ENCODE measurements at places on chromosomes 2 and 18. TPM values are rescaled to one million over a fixed set of nuclear protein-coding genes. Genes with fewer than 3 reads are reported as not detected.

NPHP1 gene
- 5.4 TPM for total RNA-seq

EN1 gene
- not detected for total RNA-seq

DNA sequence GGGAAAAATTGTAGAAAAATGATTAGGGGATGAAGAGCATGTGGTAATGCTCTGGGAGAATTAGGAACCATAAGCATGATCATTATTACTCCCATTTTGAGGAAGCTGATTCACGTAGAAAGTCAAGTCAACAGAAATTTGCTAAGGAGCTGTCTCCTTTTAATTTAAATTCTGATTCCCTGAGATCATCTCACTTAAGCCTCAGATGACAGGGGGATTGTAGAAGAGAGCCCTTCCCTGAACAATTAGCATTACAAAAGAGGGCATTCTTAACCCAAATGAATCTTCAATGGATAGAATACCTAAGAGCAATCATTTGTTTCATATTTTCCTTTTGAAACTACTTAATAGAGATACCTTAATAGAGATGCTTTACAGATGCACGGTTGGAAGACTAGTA lies 267.9 kb downstream of the NYAP2 start:
- H3K27me3 ChIP-seq: peaks cover 11% of the 10 kb centered on the region
- H3K27ac ChIP-seq: no peak overlapping the region
- no peak overlapping the region for H3K4me3 ChIP-seq
- DNase-seq: no peak

SERPINB13 gene
- total RNA-seq: not detected

DNA sequence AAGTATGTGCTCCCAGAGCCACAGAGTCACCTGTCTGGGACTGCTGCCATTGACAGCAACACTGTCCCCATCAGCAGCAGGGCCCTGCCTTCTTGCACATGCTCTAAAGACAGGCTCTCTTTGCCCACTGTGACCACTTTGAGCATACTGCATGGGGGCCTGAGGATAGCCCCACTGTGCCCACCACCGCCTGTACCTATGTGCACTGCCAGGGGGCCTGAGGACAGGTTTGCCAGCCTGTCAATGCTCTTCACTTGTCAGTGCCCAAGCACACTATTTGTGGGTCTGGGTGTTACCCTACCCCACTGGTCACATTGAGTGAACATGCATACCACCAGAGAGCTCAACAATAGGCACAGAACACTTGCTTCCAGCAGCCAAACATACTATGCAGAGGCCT lies 1137.0 kb upstream of the FANCL start:
- no peak for DNase-seq
- H3K27me3 ChIP-seq: no peaks in the 10 kb centered on the region
- no peaks in the 10 kb centered on the region for H3K4me1 ChIP-seq
- no peak overlapping the region for H3K27ac ChIP-seq
- H3K4me3 ChIP-seq: no peak overlapping the region

C2orf81 gene
- 0.82 TPM for total RNA-seq

DNA sequence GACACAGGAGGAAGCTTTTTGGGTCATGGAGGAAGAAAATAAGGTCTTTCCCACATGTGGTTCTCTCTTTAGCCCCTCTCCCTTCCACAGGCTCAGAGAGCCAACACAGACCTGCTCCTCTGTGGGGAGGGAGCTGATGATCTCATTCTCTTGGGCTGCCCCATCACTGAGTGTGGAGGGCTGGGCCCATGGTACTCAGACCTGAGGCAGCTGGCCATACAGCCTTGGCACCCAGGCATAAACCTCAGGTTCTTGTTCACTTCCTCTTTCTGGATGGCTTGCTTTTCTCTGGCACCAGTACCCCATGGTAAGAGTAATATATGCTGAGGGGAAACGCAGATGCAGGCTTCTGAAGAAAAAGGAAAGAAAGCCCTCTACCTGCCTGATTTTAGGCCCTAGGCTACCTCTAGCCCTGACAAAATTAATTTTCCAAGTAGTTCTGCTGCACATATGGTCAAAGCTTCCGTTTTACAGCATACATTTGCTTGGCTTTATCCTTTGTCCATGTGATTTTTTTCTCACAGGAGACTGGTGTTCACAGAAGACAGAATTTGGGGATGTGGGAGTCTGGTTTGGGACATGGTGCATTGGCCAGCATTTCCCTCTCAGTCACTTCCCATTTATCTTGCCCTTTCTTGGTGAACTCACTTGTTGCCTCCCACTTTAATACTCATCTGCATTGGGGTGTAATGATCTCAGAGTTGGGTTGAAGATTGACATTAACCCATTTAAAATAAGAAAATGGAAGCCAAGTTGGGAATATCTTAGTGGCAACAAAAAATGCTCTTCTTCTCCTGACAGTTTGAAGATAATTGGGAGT lies 11.1 kb downstream of the DHRS9 start:
- no peaks in the 10 kb centered on the region for H3K36me3 ChIP-seq
- no peak for DNase-seq
- no peaks in the 10 kb centered on the region for H3K27me3 ChIP-seq
- H3K4me1 ChIP-seq: peaks cover 26% of the 10 kb centered on the region

SERPINB12 gene
- not detected for total RNA-seq

PMAIP1 gene
- 0.58 TPM for total RNA-seq

DNA sequence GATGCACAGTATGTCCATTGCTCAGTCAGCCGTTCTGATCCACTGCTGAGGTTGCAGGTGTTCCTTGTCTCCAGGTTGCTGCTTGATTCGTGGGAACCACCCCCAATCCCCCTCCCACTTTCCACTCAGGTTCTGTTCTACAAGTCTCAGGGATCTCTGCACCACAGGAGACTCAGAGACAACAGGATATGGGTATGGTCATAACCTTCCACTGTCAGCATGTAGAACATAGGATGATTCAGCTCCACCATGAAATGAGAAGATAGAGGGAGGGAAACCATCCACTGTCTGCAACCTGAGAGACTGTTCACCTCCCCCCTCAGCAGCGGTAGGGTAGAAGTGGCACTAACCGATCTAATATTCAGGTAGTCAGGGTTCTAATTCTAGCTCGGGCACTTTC lies 19.0 kb upstream of the KLF7 start:
- peaks cover 9% of the 10 kb centered on the region for H3K4me1 ChIP-seq
- no peak overlapping the region for H3K4me3 ChIP-seq
- DNase-seq: no peak
- H3K27ac ChIP-seq: no peak overlapping the region
- H3K36me3 ChIP-seq: no peaks in the 10 kb centered on the region

- H3K27me3 ChIP-seq: no peaks in the 10 kb centered on the region
- DNase-seq: no peak
- no peaks in the 10 kb centered on the region for H3K36me3 ChIP-seq
Measured at GRCh38 chr2:84931384-84931821, 25.9 kb downstream of the TMSB10 start.

GRCh38 chr2:45769056-45769455 lies 117.6 kb downstream of the PRKCE start:
- H3K27ac ChIP-seq: no peak overlapping the region
- no peaks in the 10 kb centered on the region for H3K27me3 ChIP-seq
- peaks cover 83% of the 10 kb centered on the region for H3K4me1 ChIP-seq
- H3K4me3 ChIP-seq: no peak overlapping the region
- no peaks in the 10 kb centered on the region for H3K36me3 ChIP-seq

FHOD3 gene
- total RNA-seq: 346 TPM

DNA sequence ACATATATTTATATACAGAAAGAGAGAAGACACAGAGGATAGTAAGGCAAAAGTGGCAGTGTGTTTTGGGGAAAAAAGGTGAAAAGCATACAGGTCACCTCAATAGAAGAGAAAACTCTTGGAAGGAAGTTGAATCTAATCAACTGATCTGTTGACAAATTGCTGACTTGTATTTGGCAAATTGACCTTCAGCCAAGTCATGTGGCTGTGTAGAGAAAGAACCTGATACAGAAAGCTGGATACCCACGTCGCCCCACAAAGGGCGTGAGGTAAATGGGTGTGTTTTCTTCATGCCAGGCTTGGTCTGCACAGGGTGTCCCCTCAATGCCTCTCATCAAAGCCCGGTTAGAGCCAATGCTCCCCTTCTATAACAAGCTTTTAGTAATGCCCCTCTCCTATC lies 230.0 kb upstream of the KLHL29 start:
- H3K4me1 ChIP-seq: no peaks in the 10 kb centered on the region
- no peak overlapping the region for H3K4me3 ChIP-seq
- no peaks in the 10 kb centered on the region for H3K36me3 ChIP-seq
- peaks cover 12% of the 10 kb centered on the region for H3K27me3 ChIP-seq
- H3K27ac ChIP-seq: no peak overlapping the region

- peaks cover 4% of the 10 kb centered on the region for H3K4me1 ChIP-seq
- DNase-seq: no peak
- H3K36me3 ChIP-seq: peaks cover 47% of the 10 kb centered on the region
- H3K27me3 ChIP-seq: no peaks in the 10 kb centered on the region
- no peak overlapping the region for H3K27ac ChIP-seq
- H3K4me3 ChIP-seq: no peak overlapping the region
Measured at GRCh38 chr2:100990166-100990565, 11.9 kb upstream of the RPL31 start.

DNA sequence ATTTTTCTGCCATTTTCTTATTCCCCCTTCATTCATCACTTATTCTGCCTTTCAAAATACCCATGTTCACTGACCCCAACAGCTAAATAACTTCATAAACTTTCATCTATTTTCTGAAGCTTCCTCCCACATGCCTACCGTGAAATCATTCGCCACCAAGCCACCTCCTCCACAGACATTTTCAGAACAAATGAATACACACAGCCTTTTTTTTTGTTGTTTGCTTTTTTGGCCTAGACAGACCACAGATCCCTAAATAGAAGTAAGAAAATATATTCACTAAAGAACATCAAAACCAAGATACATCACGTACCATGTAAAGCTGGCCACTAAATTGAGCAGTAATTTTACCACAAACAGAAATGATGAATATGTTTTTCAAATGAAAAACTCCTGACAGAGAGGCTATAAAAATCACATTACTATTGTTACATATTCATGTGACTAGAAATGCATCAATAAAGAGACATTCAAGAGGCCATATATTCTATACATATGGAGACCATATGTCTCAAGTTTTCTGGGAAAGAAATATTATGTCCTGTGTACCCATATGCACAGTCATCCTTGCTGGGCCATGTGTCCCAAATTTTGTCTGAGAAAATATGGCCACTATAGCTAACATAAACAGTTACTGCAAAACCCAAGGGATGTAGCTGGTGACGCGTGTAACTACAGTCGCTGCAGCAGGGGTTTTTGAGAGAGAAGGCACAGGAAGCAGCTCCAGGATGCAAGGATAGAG lies 200.3 kb downstream of the FBXO15 start:
- H3K4me3 ChIP-seq: no peak overlapping the region
- no peaks in the 10 kb centered on the region for H3K4me1 ChIP-seq
- no peaks in the 10 kb centered on the region for H3K27me3 ChIP-seq
- no peaks in the 10 kb centered on the region for H3K36me3 ChIP-seq
- H3K27ac ChIP-seq: no peak overlapping the region
- DNase-seq: no peak

DNA sequence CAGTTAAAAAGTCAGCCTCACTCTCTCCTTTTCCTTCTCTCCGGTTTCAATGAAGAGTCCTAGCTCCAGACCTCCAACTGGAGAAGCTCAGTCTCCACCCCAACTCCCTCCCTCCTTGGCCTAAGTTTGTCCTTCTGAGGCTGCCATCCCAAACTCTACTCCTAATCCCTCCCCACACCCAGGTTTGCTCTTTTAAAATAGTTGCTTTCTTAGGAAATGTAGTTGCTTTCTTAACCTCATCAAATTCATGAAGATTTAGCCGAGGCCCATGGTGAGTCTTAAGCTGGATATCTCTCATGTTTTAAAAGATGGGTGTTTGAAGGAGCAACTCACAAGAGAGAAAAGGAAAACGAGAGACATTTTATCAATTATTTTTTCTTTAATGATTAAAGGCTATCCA lies 937 bp upstream of the LANCL1 start:
- peaks cover 27% of the 10 kb centered on the region for H3K4me1 ChIP-seq
- DNase-seq: no peak
- peak overlapping the region; percentile 80 for H3K4me3 ChIP-seq
- peaks cover 9% of the 10 kb centered on the region for H3K36me3 ChIP-seq

DNA sequence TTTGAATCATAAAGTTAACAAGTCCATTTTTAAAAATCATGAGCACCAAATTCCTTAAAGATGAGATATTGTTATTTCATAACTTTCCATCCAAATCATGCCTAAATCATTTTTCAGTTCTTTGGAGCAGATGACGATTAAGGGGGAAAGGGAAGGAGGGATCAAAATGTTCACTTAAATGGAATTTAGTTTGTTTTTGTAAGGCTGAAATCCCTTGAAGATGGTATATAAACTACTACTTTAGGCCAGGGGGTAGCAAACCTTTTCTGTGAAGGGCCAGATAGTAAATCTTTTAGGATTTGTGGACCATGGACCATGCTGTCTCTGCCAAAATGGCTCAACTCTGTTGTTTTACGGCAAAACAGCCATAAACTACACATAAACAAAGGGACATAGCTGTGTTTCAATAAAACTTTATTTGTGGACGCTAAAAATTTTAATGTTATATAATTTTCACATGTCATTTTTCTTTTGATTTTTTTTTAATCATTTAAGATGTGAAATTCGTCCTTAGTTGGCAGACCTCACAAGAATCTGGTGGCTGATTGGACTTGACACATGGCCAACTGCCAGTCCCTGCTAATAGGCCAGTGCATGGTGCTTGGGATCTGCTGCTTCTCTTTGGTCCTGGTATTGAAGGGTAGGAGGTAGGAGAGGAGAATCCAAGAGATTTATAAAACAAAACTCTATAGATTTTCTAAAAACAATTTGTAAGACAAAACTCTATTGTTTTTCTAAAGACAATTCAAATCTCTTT lies 52.0 kb upstream of the RTN4 start:
- DNase-seq: no peak
- H3K27me3 ChIP-seq: no peaks in the 10 kb centered on the region
- peaks cover 46% of the 10 kb centered on the region for H3K4me1 ChIP-seq
- no peak overlapping the region for H3K4me3 ChIP-seq

GRCh38 chr2:240358821-240359397 lies 76.6 kb upstream of the GPC1 start:
- H3K36me3 ChIP-seq: no peaks in the 10 kb centered on the region
- peaks cover 5% of the 10 kb centered on the region for H3K4me1 ChIP-seq
- no peak overlapping the region for H3K27ac ChIP-seq
- H3K4me3 ChIP-seq: no peak overlapping the region
- no peak for DNase-seq

GRCh38 chr2:176092270-176093144 lies at the start of gene HOXD13:
Gene HOXD13 (plus strand): TSS chr2:176092721. CDS start chr2:176092891, 170 bp downstream.
- H3K27me3 ChIP-seq: peaks cover 100% of the 10 kb centered on the region
- no peaks in the 10 kb centered on the region for H3K36me3 ChIP-seq
- peak within 1 kb of the TSS; percentile 53 for H3K4me3 ChIP-seq
- peaks cover 37% of the 10 kb centered on the region for H3K4me1 ChIP-seq

DNA sequence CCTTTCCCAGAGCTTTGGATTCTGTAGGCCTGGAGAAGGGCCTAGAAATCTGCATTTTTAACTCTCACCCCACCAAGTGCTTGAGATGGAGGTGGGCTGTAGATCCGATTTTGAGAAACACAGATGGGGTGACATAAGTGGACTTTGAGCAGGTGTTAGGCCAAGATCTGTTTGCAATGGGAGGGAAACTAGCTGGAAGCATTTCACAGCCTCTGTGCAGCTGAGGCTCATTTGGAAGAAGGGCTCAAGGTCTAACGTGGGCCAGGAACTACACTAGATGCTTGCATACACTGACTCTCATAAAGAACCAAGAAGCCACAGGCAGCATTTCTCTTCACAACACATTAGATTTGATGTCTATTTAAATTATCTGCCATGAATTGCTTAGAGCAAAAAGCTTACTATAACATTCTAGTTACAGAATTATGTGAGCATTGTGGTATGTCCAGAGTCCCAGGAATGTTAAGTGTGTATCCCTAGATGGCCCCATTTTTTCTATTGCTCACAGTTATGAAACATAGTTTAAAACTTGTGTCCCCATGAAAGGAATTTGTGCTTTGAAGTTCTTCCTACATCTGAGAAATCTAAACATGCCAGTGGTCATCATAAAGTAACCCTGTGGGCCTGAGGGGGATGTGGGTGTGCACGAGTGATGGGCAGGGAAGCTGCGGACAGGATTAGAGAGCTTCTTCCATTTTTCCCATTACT lies 77.2 kb downstream of the CD28 start:
- no peak for DNase-seq
- H3K36me3 ChIP-seq: no peaks in the 10 kb centered on the region
- H3K27me3 ChIP-seq: no peaks in the 10 kb centered on the region
- peaks cover 45% of the 10 kb centered on the region for H3K4me1 ChIP-seq
- peak overlapping the region; percentile 2 for H3K27ac ChIP-seq
